Cortex of kidney (tissue), 1 donor: ENCODE measurements at places on chromosomes 11 and 22.

DNA sequence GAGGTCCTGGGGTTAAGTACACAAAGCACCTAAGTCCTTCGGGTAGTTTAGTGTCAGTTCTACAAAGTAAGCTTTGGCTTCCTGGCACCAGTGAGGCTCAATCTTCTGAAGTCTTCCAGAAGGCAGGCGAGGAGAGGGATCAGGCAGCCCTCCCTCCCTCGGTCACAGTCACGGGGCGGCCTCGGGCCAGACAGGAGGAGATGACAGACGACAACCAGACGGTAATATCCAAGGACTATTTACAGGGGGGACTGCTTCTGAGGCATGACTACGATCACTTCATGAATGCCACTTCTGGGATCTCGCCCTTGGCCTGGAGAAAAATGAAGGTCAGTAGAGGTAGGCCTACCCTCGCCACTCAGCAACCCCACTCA is 383 bp upstream of the TMEM223 start:
- DNase-seq: no peak

- DNase-seq: no peak
These were observed 35.5 kb downstream of the FZD4 start for GRCh38 chr11:86919557-86920210.

- no peak for DNase-seq
These were observed 76.1 kb downstream of the BBOX1 start for GRCh38 chr11:27116684-27117083.

DNA sequence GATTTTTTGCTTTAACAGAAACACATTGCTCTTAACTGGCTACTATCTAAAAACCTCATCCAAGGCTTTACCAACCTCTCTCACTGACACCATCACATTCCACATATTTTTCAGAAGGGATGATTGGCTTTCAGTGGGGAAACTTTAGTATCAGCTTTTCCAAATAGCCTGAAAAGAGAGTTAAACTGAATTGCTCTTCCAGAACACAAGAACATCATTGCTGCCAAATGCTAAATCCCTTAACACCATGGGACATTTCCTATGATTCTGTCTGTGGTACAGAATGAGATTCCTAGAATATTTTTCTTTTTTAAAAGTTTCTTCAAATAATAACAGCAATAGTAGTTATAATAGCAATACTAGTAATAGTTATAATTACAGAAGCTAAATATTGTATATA is 45.4 kb downstream of the SOX6 start:
- DNase-seq: no peak

DNA sequence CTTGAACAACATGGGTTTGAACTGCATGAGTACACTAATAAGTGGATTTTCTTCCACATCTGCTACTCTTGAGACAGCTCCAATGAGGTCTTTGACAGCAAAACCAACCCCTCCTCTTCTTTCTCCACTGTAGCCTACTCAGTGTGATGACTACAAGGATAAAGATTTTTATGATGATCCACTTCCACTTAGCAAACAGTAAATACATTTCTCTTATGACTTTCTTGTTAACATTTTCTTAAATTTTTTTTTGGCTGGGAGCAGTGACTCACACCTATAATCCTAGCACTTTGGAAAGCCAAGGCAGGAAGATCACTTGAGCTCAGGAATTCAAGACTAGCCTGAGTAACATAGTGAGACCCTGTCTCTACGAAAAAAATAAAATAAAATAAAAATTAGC is 9.9 kb upstream of the EIF4G2 start:
- DNase-seq: no peak

- DNase-seq: no peak
These were observed 5.9 kb downstream of the PHOX2A start for GRCh38 chr11:72238040-72238450.

DNA sequence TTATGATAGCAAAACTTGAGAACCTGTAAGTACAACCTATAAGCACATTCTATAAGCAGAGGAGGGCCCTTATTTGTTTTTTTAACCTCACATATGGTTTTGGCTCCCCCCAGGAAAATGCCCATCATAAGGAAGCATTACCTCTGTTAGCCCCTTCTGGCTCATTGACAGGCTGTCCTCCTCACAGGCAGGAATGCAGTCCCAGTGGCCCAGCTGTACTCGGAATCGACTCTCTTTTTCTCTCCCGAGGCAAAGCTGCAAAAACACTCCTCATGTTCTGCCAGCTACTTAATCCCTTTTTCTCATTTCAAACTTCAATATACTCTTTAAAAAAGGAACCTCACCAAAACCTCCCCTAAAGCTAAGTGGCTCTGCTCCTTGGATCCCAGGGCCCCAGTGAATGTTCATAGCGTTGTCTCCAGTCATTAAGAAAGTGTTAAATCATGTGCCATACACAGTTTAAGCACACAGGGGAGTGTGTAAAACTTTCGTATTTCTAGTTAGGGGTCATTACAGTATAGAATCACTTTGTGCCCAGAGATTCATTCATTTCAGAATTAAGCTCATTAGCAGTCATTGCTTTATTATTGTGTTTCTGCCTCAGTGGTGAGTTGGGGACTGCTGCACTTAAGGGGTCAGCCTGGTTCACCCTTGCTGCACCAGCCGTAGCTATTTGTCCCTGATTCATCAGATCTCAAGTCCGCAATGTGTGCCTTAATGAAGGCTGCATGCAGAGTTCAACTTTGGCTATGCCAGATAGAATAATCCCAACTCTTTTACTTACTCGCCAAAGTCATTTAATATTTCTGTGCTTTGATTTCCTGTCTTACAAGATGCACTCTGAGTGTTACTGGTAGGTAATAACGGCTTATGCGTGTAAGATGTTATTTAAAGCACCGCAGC is 57.6 kb downstream of the JRKL start:
- no peak for DNase-seq

DNA sequence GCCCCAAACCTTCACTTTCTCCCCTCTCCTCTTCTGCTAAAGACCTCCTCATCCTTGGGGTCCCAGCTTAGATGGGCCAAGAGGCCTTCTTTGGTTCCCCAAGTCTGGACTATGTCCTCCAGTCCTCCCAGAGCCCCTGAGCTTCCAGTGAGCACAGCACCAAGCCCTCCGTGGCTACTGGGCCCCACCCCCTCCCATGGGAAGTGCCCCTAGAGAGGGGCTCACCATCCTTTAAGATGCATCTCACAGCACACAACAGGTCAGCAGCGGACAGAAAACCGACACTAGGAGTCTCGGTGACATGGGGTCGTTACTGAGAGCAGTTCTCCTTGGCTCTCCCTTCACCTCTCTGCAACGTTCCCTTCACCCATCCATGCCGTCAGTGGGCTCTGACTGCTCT is 2.7 kb downstream of the LRRC32 start:
- no peak for DNase-seq

DNA sequence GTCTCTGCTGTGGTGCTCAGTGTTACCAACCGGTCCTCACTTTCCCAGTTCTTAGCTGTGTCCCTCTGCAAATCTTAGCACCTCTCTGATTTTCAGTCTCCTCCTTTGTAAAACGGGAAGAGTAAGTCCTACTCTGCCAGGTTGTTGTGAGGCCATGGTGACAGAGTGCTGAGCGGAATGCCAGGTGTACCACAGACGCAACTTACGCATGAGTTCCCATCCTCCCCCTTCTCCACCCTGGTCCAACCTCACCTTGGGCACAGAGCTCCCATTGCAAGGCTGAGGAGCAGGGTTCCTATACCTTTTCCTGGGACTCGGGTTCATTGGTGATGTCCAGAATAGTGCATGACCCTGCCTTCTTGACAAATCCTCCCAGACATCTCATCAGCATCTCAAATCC is 7.3 kb upstream of the DDB2 start:
- no peak for DNase-seq

GRCh38 chr11:126654886-126655806 is 299.7 kb downstream of the ST3GAL4 start:
- DNase-seq: no peak

DNA sequence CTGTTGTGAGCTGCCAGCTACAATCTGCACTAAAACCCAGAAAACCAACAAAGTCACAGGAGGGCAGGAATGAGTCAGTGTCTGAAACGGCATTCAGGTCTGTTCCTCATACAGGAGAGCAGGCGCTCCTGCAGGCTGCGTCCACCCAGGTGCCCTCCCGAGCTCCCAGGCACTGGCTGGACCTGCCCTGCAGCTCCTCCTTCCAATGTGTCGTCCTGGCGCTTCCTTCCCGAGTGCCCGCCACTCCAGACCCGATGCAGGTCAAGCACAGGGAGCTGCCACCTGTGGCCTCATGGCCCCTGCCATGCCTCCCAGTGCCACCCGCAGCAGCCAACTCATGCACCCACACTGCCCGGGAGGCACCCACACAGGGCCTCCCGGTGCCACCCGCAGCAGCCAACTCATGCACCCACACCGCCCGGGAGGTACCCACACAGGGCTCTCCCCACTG is 12.0 kb downstream of the BRD1 start:
- DNase-seq: no peak

GRCh38 chr22:35051013-35051535 is 14.9 kb upstream of the ISX start:
- DNase-seq: no peak

GRCh38 chr11:16216831-16217230 is 139.5 kb downstream of the SOX6 start:
- no peak for DNase-seq

- no peak for DNase-seq
These were observed 1.7 kb downstream of the MRGPRD start for GRCh38 chr11:68978931-68979594.

DNA sequence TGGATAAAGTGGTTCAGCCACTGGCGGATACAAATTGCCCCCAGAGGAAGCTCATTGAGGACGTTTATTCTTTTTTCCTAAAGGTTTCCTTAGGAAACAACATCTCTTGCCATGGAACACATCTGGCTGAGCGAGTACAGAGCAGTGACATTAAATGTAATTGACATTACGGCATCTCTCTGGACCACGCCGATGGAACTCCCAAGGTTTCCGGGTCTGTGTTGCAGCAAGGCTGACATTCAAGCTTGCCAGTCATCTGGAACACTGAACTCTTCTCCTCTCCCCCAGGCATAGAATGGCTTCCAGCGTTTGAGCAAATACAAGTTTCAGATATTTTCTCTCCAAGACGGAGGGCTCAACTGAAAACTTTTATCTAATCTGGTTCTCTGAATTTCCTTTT is 42.1 kb downstream of the CLMP start:
- DNase-seq: no peak

DNA sequence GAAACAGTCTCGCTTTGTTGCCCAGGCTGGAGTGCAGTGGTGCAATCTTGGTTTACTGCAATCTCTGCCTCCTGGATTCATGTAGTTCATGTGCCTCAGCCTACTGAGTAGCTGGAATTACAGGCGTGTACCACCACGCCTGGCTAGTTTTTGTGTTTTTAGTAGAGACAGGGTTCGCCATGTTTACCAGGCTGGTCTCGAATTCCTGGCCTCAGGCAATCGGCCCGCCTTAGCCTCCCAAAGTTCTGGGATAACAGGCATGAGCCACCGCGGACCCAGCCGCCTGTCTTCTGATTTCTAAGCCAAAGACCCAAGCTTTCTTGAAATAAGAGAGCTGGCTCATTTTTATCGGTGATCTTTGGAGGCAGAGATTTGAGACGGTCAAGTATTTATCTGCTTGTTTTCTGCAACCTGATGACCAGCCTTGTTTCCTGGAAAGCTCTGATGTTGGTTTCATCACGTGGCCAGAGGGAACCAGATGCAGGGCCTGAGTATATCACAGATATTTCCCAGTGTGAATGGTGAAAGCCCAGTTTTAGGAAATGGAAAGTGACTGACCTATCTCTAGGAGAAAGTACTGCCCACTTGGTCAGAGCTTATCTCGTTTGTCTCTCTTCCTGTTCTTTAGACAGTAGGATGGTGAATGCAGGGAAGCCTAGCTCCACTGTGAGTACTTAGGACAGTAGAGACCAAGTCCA is 5.7 kb upstream of the SIDT2 start:
- DNase-seq: no peak

DNA sequence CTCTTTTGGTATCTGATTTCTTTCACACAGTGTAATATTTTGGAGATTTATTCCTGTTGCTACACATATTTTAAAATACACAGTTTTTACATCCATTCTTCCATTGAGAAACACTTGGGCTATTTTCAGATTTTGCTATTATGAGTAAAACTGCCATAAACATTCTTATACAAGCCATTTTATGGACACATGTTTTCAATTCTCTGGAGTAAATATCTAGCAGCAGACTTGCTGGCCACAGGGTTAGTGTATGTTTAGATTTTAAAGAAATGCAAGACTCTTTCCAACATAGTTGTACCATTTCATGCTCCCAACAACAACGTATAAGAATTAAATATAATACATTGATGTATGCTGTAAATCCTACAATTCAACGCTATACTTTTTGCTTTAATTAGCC is 360.8 kb upstream of the PITPNB start:
- no peak for DNase-seq

GRCh38 chr22:30272781-30273601 is 6.3 kb upstream of the OSM start:
- no peak for DNase-seq

DNA sequence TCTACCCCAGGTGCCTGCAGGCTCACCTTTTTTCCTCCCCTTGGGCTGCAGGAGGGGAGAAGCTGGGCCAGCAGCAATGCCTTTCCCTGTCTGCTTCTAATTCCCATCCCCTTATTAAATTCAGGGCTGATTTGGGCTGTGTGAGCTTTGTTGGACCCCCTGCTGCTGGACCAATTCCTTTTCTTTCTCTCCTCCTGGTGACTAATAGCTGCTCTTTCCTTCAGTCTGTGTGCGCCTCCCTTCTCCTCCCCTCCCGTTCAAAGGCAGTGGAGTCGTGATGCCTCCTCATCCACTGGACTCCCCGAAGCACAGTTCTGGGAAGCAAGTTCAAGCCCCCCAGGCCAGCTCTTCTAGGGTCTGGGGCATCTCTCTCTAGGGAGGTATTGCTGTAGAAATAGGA is 567.9 kb upstream of the CADM1 start:
- DNase-seq: no peak

- no peak for DNase-seq
These were observed 766.2 kb upstream of the LRRC4C start for GRCh38 chr11:42225664-42226063.

DNA sequence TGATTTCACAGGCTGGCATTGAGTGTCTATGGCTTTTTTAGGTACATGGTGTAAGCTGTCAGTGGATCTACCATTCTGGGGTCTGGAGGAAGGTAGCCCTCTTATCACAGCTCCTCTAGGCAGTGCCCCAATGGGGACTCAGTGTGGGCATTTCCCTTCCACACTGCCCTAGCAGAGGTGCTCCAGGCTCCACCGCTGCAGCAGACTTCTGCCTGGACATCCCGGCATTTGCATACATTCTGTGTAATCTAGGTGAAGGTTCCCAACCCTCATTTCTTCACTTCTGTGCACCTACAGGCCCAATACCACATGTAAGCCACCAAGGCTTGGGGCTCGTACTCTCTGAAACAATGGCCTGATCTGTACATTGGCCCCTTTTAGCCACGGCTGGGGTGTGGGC is 78.3 kb downstream of the RNF169 start:
- no peak for DNase-seq

- no peak for DNase-seq
These were observed 101.8 kb upstream of the TIMP3 start for GRCh38 chr22:32699686-32700085.

GRCh38 chr22:45603619-45604018 is 68.0 kb upstream of the ATXN10 start:
- DNase-seq: no peak

- DNase-seq: no peak
These were observed 32.4 kb downstream of the POU2F3 start for GRCh38 chr11:120272303-120272702.

GRCh38 chr22:29830585-29830984 is 7.5 kb downstream of the ASCC2 start:
- DNase-seq: no peak
